ENCODE measurements at places on chromosomes 3 and 15.

GRCh38 chr3:134526319-134526718 is 40.5 kb downstream of the CEP63 start:
- DNase-seq, result no peak

- no peak for DNase-seq
Measured at GRCh38 chr3:194219826-194220410, 84.0 kb downstream of the HES1 start.

- no peak for DNase-seq
Measured at GRCh38 chr3:88469216-88469615, 319.5 kb downstream of the C3orf38 start.

DNA sequence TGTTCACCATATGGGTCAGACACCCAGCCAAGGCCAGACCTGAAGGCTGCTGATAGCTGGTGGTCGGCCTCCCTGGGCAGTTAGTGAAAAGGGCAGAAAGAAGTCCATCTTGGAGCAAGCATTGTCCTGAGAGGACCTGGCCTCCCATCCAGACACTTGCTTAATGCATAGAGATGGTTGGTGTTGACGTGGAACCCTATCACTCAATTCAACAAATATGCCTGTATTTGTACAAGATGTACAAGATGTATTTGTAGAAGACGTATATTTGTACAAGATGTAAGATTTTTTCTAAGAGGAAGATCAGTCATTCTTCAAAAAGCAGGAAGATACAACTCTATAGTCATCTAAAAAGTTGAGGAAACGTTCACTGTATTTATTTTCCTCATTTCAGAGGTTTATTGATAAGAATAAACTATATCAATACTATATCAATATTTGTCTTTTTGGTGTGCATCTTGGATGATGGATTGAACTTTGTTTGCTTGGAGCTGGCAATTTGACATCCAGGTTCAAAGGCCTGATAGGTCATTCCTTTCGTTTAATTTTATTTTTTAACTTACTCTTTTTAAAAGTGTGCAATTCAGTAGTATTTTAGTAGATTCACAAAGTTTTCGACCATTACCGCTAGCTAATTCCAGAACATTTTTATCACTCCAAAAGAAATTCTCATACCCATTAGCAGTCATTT is 5.9 kb downstream of the TMEM42 start:
- DNase-seq, result no peak

- DNase-seq, result no peak
Measured at GRCh38 chr3:134985864-134986715, 191.0 kb downstream of the EPHB1 start.

GRCh38 chr3:17187589-17188184 is 302.9 kb downstream of the PLCL2 start:
- DNase-seq, result no peak

DNA sequence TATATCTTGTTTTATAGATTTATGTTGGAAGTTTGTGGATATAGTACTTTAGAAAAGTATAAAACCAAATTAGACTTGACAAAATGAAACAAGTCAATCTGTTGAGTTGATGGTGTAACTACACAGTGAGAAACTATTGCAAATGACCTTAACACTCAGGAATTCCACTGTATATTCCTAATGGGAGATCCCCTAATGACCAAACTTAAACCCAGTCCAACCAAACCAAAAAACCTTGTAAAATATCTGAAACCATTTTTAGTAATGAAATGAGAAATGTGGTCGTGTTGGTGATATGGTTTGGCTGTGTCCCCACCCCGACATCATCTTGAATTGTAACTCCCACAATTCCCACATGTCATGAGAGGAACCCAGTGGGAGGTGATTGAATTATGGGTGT is 31.9 kb upstream of the ATP13A3 start:
- DNase-seq, result no peak

DNA sequence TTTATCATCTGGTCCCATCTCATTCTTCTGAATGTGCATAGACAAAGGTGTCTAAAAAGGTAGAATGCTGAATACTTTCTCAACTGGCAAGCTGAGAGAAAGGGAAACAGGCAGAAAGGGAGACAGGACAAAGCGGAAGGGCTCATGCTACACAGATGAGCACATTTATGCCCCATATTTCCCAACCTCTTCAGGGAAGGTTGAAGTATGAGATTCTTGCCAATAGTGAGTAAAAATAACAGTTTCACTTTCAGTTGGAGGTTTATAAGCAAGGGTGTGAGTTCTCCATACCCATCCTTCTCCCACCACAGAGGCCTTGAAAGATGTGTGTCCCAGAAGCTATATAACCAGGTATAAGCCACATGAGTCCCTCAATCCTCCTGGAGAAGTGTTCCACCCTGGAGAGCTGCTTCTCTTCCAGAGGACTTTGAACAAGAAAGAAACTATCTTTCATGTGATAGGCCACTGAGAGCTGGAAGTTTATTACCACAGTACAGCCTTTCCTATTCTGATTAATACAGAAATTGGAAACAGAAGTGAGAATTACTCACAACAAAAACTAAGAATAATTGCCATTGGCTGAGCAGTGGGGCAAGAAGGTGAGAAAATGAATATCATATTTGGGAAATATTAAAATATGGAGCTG is 709.4 kb upstream of the NR2F2 start:
- DNase-seq, result no peak
